ENCODE measurements at places on chromosomes 5 and 9.

DNA sequence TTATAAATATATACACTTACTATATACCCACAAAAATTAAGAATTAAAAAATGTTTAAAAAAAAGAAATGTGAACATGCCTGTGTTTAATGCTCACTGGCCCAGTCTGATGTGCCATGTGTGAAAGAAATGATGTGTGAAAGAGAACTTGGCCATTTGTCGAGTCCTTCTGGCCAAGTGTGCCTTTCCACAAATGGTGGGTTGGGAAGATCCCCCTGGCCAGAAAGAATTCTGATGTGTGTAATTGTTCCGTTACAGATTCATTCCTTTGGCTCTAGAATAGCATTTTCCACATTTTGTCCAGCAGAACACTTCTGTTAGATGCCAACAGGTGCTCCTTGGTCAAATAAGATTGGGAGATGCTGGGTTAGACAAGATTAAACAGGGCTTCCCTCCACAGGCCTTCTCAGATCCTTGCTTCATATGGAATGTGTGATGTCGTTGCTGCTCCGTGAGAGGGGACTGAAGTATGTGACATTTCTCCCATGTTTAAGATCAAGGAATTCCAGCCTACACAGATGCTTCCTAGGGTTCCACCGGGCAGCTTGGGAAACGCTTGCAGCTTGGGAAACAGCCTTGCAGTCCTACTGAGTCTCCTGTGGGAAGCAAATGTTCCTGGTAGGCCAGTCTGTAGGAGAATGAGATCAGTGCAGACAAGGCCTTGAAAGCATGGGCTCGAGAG, 32.1 kb downstream of the GDNF start:
- no peak for DNase-seq

DNA sequence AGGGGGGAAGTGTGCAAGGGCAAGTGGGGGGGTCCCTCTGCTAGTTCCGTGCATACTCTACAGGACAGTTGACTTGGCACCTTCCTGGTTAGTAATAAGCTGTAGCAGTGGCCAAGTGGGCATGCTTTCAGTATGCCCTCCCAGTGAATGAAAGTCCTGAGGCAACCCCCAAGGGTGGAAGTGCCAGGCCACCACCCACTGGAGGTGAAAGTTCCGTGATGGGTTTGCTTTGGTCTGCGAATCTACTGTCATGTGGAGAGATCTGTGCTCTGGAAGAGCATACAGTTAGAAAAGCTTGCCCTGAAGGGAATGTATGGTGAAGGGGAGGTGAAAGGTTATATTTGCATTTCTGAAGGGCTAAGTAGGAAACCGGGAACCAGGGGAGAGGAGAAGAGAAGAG, 10.3 kb downstream of the FXN start:
- DNase-seq, result no peak

DNA sequence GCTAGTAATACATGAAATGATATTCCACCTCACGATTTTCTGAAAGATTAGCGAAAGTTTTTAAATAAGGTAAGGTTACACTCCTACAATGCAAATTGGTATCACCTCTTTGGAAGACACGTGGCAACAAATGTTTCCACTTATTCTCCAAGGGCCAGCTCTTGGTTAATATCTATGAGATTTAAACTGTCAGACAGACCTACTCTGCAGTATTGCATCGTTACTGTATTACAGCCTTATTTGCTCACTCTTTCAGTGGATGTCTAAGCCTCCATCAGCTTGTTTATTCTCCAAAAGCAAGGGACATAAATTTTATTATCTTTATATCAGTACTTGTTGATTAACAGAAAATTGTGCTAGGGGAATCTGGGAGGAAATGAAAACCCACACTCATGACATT, 135.7 kb downstream of the MLLT3 start:
- DNase-seq, result no peak

GRCh38 chr9:94826044-94826443, 99.5 kb downstream of the AOPEP start:
- no peak for DNase-seq

DNA sequence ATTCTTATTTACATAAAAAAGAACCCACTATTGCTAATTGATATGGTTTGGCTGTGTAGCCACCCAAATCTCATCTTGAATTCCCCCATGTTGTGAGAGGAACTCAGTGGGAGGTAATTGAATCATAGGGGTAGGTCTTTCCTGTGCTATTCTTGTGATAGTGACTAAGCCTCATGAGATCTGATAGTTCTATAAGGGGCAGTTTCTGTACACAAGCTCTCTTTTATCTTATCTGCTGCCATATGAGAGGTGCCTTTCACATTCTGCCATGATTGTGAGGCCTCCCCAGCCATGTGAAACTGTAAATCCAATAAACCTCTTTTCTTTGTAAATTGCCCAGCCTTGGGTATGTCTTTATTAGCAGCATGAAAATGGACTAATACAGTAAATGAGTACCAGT, 58.2 kb upstream of the PRR16 start:
- DNase-seq, result peak; percentile 24

DNA sequence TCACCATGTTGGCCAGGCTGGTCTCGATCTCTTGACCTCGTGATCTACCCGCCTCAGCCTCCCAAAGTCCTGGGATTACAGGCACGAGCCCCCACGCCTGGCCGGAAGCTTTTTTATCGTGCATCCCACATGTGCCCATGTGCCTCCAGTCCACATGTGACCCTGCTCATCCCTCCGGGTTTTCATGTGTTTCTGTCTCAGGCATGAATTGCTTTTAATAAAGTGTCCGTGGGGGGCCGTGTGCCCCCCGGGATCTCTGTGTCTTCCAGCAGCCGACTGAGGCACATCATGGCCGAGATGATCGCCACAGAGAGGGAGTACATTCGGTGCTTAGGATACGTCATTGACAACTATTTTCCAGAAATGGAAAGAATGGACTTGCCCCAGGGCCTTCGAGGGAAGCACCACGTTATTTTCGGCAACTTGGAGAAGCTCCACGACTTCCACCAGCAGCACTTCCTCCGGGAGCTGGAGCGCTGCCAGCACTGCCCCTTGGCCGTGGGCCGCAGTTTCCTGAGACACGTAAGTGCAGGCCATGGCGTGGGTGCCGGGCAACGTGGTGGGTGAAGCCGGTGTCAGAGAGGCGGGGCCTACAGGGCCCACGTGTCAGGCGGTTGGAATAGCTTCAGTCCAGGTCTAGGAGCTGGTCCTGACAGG, 22.1 kb upstream of the LRRC14B start:
- DNase-seq, result no peak

DNA sequence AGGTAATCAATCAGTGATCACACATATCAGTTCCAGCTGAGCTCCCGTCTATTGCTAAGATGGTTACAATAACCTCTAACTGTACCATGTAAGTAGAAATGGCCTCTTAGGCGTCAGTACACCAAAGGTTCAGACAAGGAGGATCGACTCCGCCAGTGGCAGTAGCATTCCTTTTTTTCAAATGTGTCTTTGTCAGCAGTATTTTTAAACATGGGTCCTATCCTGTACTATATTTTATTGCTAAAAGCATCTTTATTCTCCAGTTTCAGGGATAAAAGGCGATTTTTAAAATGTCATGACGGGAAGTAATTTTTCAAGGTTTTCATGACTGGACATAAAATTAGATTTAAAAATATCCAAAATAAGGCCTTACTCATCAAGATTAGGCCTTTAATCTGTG, 64.8 kb upstream of the TBCA start:
- DNase-seq, result no peak

DNA sequence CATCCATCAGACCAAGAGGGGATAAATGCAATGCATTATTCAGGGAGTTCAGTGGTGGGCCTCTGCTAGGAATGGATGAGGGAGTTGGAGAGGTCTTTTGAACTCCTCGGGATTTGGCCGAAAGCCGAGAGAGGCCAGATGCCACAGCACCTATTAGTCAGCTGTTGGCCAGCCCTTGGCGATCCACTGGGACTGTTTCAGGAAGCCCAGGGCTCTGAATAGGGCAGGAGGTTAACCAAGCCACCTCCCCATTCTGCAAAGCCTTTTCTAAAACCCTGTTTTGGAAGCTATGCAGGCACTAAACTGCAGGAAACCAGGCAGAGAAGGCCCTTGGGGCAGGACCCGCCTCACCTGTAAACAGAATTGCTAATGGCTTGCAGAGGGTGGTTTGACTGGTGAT, 37.8 kb downstream of the ASTN2 start:
- no peak for DNase-seq

- no peak for DNase-seq
Measured at GRCh38 chr9:131728546-131728910, 11.3 kb downstream of the RAPGEF1 start.

- DNase-seq, result no peak
Measured at GRCh38 chr5:161001604-161002003, 149.6 kb upstream of the ATP10B start.

- DNase-seq, result no peak
Measured at GRCh38 chr5:173032730-173033129, 23.4 kb upstream of the CREBRF start.

GRCh38 chr9:77879437-77879943, 152.1 kb downstream of the GNAQ start:
- no peak for DNase-seq

GRCh38 chr5:60332244-60333004, 367.5 kb downstream of the DEPDC1B start:
- peak; percentile 53 for DNase-seq

DNA sequence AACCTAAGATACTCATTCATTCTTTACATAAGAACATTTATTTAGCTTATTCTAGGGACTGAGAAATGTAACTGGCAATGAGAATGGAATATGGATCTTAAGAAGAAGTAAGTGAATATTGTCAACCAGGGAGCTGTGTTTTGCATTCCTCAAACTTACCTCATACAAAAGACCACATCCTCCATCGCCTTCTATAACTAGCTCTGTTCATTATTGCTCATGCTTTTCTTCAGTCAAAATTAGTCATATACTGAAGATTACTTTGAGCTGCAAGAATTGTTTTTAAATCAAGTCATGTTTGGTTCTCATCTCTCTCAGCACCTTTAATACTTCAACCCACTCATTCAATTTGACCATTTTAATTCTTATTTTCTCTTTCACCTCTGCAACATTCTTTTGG, 140.3 kb upstream of the RASA1 start:
- no peak for DNase-seq

DNA sequence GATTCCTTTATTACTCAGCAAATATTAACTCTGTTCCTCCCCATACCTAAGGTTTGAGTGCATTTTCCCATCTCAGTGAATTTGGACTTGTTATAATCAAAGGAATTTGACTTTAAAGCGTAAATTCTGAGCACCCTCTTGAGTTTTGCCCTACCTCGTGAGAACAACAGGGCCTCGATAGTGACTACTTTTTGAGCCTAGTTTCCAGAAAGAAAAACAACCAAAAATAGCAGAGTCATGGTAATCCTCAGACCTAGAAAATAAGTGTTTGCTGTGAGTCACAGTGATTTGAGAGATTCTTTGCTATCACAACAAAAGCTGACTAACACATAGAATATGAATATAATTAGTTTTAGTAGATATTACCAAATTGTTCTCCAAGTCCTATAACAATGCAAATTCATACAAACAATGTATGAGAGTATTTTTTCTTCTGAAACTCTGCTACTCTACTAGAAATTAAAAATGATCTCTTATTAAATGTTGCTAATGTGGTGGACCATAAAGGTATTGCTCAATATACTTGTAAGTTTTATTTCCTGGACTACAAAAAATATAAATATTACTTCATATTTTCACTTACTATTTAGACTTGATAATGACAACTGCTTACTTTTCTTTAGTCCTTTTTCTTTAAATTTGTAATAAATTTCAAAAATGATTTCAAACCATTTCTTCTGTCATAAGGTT, 759.7 kb downstream of the BRINP1 start:
- DNase-seq, result peak; percentile 82

GRCh38 chr9:85432599-85432998, 309.2 kb downstream of the AGTPBP1 start:
- no peak for DNase-seq

GRCh38 chr5:72290356-72291133, 29.5 kb downstream of the MRPS27 start:
- no peak for DNase-seq

GRCh38 chr9:122039234-122039633, 53.9 kb downstream of the TTLL11 start:
- DNase-seq, result no peak

- DNase-seq, result no peak
Measured at GRCh38 chr5:134825212-134825611, 20.6 kb upstream of the C5orf24 start.

- no peak for DNase-seq
Measured at GRCh38 chr9:89476546-89476945, 21.4 kb downstream of the SEMA4D start.

- DNase-seq, result peak; percentile 54
Measured at GRCh38 chr9:111630182-111630963, 761 bp upstream of the DNAJC25 start.

DNA sequence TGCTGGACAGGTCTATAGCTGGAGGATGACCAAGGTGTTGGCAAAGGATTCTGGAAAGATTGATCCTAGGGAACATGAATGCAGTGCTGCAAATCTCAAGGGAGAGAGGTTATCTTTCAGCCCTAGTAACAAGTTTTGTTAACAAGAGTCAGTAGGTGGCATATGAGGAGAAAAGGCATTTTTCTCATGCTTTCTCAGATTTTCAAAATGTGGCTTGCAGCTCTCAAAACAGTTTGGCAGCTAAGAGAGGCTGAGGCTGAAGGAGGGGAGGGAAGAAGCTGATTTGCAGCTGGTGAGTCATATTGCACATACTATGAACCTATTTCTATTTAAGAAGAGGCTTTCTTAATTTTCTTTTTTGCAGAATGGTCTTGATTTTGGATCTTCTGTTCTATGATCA, 64.3 kb upstream of the PCA3 start:
- no peak for DNase-seq

DNA sequence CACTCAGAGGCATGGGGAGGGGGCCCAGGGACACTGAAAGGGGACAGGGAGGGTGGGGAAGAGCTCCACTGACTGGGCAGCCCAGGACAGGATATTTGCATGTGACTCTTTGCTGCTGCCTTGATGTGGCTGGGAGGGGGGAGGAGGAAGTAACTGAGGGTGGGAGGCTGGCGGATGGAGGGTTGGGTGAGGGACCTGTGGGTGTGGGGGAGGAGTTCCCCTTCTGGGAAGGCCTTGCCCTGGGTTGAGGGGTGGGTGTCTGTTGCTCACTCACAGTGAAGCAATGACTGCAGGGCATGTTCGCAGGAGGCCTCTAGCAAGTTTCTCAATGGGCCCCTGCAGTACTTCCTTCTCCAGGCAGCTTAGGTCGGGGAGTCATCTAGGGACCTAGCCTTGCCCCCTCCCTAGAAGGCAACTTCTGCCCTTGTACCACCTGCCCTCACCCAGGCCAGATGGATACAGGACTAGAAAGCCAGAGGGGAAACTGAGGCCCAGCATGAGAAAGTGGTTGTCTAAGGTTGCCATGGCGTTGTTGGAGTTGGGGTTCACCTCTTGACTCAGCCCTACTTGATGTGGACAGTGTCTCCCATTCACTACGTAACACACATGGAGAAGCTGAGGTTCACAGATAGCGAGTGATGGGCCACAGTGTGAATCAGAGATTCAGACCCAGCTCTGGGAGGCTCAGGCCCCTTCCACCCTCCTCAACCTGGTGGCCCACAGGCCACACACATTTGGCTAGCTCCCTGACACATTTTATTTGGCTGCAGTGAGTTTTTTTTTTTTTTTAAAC, 3.0 kb downstream of the GRK6 start:
- DNase-seq, result no peak

GRCh38 chr5:52961274-52961681, 27.9 kb upstream of the ITGA2 start:
- no peak for DNase-seq

- no peak for DNase-seq
Measured at GRCh38 chr5:171664489-171664888, 121.1 kb upstream of the SMIM23 start.

GRCh38 chr5:154146409-154146808, 44.1 kb upstream of the GALNT10 start:
- no peak for DNase-seq

GRCh38 chr9:133701981-133702797, 36.0 kb downstream of the SARDH start:
- no peak for DNase-seq
